ENCODE measurements at places on chromosomes 5 and 9.

- no peak for DNase-seq
Observed at GRCh38 chr9:90523958-90524357, 118.7 kb downstream of the DIRAS2 start.

DNA sequence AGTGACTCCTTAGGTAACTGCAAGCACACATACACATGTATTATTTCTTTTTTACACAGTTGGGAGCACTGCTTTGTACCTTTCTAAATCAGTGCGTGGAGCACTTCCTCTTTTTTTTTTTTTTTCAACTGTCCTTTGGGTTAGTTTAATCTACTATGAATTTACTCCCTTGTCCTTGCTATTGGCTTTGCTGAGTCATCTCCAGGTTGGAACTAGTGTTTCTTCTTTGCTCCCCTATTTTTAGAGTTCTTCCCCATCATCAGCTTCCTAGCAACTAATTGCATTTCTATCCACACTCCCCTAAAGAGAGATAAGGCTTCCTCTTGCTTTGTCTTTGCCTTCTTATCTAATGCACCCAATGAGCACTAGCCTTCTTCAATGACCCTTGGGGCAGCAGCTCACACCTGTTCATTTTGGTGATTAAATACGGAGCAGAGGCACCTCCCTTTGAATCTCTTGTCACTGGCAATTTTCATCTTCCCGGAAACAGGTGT, 24.3 kb downstream of the S100Z start:
- DNase-seq: peak; percentile 59

DNA sequence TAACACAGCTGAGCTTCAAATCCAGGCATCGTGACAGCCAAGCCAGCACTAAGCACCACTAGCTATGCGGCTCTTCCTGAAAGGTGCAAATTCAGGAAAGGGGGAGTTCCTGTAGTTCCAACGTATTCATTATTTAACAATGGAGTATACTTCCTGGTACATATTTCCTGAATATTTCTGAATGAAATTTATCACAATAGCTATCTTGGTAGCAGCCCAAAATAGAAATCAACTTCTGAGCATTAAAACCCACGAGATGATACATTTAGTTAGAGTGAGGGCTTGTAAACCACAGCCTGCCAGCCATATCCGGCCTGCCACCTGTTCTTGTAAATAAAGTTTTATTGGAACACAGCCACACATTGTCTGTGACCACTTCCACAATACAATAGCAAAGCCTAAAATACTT, 109.7 kb upstream of the RETREG1 start:
- peak; percentile 43 for DNase-seq

GRCh38 chr5:6831678-6832671, 118.7 kb downstream of the TENT4A start:
- no peak for DNase-seq

DNA sequence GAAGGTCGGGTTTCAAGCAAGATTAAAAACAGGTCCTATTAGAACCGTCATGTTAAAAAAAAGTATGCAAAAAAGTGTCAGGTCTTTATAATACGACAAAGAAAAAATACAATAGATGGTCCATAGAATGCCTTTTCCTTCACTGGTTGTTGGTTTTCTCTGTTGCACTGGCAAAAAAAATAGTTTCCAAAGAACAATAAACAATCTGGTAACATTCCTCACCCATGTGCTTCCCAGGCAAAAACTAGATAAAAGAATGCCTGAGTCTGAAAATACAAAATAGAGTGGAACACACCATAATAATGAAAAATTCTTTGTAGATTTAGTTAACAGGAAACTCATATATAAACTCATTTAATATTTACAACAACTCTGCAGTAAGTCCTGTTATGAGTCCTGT, 590.0 kb upstream of the DMAC1 start:
- DNase-seq: no peak

DNA sequence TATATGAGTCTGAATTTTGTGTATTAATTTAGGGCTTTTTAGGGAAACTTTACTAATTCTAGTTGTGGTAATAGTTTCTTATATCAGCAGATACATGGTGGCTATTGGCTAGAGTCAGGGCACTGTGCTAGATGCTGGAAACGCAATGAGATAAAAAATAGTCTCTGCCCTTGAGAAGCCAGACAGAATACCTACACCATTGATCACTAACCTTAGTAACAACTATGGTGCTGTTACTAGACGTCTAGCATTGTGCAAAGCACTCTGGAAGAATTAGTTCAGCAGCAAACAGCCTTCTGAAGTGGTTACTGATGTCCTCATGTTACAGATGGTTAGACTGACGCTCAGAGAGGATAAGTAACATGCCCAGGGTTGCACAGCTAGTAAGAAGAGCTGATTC, 61.8 kb downstream of the GDA start:
- DNase-seq: no peak

DNA sequence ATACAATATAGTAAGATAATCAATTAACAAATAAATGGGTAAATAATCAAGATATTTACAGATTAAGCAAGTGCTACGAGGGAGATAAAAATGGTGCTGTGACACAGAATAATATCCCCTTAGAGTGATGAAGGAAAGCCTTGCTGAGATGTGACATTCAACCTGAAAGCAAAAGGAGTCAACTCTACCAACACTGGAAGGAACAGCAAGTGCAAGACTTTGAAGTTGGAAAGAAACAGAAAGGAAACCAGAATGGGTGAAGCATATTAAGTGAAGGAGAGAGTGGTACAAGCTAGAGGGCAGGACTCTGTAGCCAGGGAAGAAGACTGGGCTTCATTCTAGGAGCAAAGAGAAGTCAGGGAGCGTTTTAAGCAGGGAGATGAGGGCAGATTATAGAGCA, 12.2 kb upstream of the MEGF9 start:
- no peak for DNase-seq

DNA sequence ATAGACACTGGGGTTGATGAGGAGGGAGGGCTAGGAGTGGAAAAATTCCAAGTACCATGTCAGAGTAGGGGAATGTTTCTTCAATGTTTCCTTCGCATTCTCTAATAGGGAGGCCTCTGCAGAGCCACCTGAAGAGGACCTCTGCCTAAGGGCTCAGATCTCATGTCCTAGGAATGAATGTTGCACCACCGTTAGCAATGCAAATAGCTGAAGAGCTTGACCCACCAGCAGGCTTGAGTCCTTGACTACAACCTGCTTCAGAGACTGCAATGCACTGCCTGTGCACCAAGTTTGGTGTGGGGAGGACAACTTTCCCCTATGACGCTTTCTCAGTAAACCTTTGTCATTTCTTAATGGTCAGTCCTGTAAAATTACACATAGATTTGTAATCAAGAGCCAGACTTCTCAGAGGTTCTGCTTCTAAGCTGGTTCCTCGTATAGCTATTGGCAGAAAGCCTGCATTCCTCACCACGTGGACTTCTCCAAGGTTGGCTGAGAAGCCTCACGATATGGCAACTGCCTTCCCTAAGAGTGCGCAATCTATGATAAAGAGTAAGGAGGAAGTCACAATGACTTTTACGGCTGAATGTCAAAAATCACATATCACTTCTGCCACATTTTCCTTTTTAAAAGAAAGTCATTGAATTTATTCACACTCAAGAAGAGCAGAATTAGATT, 600.7 kb upstream of the PTGER4 start:
- peak; percentile 16 for DNase-seq

- DNase-seq: no peak
Observed at GRCh38 chr5:74502479-74502950, 138.0 kb downstream of the ENC1 start.

DNA sequence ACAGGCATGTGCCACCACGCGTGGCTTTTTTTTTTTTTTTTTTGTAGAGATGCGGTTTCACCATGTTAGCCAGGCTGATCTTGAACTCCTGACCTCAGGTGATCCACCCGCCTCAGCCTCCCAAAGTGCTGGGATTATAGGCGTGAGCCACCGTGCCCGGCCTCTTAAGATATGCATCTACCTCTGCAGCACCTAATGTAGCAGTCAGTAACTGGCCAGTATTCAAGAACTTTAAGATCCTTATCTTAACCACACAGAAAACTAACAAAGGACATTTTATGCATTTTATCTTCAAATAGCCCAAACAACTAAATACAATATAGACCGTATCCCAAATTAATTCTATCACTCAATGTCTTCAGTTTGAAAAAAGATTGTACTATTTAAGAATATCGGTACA, 618.7 kb downstream of the TLE1 start:
- DNase-seq: no peak

GRCh38 chr5:53575101-53575500, 14.7 kb downstream of the NDUFS4 start:
- no peak for DNase-seq

GRCh38 chr5:33997331-33997983, 10.4 kb downstream of the AMACR start:
- peak; percentile 83 for DNase-seq

DNA sequence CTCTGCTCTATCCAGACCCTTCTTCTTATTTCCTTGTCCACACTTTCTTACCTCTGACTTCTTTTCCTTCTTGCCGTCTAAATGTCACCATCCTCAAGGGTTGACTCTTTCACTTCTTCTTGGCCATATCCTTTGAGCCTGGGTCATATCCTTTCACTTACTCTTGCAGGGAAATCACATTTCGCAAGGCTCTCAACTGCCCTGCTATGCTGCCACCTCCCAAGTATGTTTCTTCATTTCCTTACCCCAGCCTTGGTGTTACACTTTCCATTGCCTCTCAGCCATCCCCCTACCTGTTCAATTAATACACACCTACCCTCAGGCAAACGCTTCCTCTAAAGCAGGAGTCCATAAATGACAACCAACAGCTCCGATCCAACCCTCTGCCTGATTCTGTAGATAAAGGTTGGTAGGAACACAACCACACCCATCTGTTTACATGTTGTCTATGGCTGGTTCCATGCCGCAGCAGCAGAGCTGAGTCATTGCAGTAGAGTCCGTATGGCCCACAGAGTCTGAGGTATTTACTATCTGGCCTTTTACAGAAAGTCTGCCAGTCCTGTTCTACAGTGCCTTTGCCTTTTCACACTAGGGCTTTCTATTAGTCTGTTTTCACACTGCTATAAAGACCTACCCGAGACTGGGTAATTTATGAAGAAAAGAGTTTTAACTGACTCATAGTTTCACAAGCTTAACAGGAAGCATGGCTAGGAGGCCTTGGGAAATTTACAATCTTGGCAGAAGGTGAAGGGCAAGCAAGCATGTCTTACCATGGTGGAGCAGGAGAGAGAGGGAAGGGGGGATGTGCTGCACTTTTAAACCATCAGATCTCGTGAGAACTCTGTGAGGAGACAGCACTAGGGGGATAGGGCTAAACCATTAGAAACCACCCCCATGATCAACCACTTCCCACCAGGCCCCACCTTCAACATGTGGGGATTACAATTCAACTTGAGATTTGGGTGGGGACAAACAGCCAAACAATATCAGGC, 97.9 kb downstream of the SV2C start:
- DNase-seq: peak; percentile 67

GRCh38 chr9:9820436-9820835, 792.4 kb downstream of the PTPRD start:
- no peak for DNase-seq

GRCh38 chr9:24652181-24652580, 106.5 kb upstream of the IZUMO3 start:
- no peak for DNase-seq

Measured in hematopoietic multipotent progenitor cell treated with erythropoietin and hydrocortisone succinate and interleukin-3 and kit ligand, for 6 days (in vitro differentiated cells).